GM12878 (cell line): ENCODE measurements at places on chromosomes 2 and 18. TPM values are rescaled to one million over a fixed set of nuclear protein-coding genes. Genes with fewer than 3 reads are reported as not detected.

MYO1B gene
- 2.2 and 3.6 TPM in 2 replicates for total RNA-seq

FOXI3 gene
- total RNA-seq, result not detected in 2 replicates

MAP3K19 gene
- total RNA-seq, result not detected in 2 replicates

GALNT14 gene
- 5.6 TPM in 2 replicates for total RNA-seq

ITGA4 gene
- total RNA-seq, result 75.0 and 87.9 TPM in 2 replicates

TMEM17 gene
- 0.87 and 0.93 TPM in 2 replicates for total RNA-seq
